Upper lobe of right lung (tissue), 1 donor: ENCODE measurements at places on chromosomes 11 and 22. TPM values are rescaled to one million over a fixed set of nuclear protein-coding genes. Genes with fewer than 3 reads are reported as not detected.
A peak's percentile ranks its signal among the peaks of the same experiment; 100 is the strongest.

Gene SLC22A12
- total RNA-seq = not detected

Gene GLYAT
- total RNA-seq = not detected

- DNase-seq = no peak
These were observed 82.1 kb downstream of the PPP6R3 start for GRCh38 chr11:68542617-68543016.

GRCh38 chr11:34223021-34223813 is 117.8 kb downstream of the NAT10 start:
- no peak for DNase-seq

- peak; percentile 59 for DNase-seq
These were observed 168.3 kb downstream of the BRD1 start for GRCh38 chr22:49659281-49659923.

DNA sequence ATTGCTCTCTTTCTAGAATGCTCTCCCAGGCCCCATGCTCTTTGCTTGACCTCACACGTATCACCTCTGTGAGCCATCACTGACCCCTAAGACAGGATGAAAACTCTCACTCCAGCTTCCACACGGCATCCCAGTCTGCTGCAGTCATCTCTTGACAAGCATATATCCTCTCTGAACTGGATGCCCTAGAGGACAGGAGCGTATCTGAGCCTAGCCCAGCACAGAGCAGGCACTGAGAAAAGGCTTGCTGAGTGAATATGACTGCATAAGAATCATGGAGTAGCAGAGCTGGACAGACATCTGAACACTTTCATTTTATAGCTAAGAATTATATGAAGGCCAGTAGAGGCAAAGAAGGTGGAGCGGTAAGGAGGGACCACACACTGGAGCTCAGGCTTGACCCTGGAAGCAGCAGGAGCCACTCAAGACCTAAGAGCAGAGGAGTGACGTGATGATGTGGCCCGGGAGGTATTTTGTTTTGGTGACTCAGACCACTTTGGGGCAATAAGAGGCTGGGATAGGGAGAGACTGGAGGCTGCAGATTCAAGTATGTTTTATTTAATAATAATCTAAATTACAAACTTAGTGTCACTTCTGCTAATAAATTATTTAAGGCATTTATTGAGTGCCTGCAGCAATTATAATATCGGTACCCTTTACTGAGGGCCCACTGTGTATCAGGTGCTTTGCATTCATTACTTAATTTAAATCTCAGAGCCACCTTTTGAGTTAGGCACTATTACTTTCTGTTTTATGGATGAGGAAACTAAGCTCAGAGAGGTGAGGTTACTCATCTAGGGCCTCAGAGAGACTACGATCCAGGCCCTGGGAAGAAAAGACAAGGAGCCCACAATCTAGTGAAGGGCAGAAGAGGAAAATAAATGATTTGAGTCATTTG is 42.6 kb downstream of the MAP6 start:
- no peak for DNase-seq

Gene CRYBB2
- total RNA-seq = not detected

Gene BIRC3
- total RNA-seq = 23.0 TPM

Gene FOSL1
- 3.9 TPM for total RNA-seq

DNA sequence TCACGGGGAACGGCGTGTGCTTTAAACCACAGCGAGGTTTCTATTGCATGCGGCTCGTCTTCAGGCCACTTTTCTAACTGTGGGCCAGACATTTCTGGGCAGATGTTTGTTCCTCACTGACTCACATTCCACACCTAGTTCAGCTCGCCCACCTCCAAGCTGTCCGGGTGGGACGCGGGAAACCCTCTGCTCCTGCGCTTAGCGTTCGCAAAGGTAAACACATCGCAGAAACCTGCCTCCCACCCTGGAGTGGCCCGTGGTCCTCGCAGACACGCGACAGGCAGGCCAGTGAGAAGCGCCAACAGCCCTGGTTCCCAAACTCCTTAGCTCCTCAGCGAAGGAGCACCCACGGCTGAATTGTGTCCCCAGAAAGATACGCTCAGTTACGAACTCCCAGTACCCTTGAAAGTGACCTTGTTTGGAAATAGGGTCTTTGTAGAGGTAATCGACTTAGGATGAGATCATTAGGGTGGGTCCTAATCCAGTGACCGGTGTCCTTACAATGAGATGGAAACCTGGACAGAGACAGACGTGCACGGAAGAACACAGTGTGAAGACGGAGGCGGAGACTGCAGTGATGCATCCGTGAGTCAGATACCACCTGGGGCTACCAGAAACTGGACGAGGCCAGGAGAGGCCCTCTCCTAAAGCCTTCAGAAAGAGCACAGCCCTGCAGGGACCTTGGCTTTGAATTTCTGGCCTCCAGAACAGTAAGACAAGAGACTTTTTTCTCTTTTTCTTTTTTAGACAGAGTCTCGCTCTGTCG is 82.7 kb downstream of the CELSR1 start:
- peak; percentile 54 for DNase-seq

Gene ABTB2
- 3.2 TPM for total RNA-seq

- no peak for DNase-seq
These were observed 696.2 kb upstream of the TENM4 start for GRCh38 chr11:80136991-80137390.

DNA sequence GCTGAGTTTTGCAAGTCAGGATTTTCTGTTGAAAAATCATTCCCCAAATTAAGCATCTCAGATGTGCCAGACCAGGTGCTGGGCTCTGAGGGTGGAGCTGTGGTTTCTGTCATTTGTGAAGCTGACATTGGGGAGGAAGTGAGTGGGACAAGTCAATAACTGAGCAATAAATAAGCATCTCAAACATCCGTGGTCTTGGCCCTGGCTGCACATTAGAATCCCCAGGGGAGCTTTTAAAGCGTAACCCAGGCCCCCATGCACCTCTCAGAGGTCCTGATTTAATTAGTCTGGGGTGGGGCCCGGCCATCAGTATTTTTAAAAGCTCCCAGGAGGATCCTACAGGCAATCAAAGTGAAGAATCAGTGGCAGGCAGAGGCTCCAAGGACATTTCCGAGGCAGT is 420.0 kb downstream of the MN1 start:
- no peak for DNase-seq

DNA sequence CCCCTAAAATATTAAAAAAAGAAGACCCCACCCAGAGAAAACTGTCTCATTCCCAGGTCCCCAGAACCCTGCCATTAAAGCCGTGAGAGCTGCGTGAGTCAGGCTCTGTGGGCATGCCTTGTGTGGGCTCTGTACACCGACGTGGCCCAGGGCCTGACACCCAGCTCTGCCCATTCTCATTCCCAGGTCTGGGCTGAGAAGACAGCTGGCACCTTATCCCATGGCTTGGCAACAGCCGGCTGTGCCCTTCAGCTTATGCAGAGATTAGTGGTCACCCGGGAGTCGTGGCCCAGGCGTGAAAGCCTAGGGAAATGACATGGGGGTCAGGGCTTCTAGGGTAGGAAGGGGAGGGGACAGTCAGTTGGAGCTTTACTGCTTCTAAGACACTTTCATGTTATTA is 31.9 kb downstream of the OTOG start:
- no peak for DNase-seq

- DNase-seq = no peak
These were observed 19.9 kb downstream of the OR8G5 start for GRCh38 chr11:124276081-124276480.
